ENCODE measurements at places on chromosomes 13 and 19.
A peak's percentile ranks its signal among the peaks of the same experiment; 100 is the strongest.

GRCh38 chr13:75305059-75305458 lies 176.9 kb downstream of the TBC1D4 start:
- DNase-seq: no peak

DNA sequence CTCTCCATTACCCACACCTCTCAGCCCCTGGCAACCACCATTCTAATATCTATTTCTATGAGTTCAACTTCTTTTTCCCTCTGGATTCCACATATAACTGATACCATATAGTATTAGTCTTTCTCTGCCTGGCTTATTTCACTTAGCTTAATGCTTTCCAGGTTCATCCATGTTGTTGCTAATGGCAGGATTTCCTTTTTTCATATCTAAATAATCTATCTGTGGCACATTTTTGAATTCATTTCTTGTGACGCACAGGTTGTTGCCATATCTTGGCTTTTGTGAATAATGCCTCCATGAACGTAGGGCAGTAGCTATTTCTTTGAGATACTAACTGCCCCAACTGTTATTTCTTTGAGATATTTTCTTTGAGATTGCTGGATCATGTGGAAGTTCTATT lies 235.6 kb downstream of the SPRY2 start:
- DNase-seq: no peak

- no peak for DNase-seq
Measured at GRCh38 chr13:35722458-35723052, 246.1 kb upstream of the MAB21L1 start.

DNA sequence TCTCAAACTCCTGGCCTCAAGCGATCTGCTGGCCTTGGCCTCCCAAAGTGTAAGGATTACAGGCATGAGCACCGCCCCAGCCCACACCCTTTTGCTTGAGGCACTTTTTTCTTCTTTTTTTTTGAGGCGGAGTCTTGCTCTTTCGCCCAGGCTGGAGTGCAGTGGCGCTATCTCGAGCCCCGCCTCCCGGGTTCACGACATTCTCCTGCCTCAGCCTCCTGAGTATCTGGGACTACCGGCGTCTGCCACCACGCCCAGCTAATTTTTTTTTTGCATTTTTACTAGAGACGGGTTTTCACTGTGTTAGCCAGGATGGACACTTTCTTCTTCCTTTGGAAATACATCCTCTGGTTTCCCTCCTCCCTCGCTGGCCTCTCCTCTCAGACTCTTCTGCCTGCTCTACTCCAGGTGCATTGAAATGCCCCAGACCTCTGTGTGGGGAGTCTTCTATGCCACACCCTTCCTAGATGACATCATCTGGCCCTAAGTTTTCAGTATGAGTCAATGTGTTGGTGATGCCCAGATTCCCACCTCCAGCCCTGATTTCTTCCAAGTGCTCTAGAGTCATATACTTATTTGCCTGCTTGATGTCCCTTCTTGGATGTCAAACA lies 20.7 kb upstream of the TPT1 start:
- DNase-seq: no peak

GRCh38 chr13:30750036-30750435 lies 14.7 kb downstream of the ALOX5AP start:
- DNase-seq: no peak

DNA sequence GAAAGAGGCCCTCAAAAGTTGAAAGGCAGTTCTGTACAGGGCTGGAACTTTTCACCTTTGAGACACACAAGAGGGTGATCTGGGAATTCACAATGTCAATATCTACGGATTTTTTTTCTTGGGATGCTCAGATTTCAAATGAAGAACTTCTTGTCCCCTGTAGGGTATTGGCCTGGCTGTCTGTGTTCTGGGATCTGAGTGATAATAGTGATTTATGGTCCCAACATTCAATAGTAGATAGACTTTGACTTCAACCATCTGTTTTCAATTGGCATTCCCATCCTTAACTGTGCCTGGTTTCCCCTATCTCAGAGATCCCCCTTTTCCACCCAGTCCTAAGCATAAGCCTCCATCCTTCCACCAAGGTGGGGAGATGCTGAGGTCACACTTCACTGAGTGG lies 274.1 kb downstream of the COG6 start:
- no peak for DNase-seq

GRCh38 chr19:52535771-52536447 lies 8.4 kb downstream of the ZNF808 start:
- DNase-seq: peak; percentile 90

- no peak for DNase-seq
Measured at GRCh38 chr13:20193162-20193906, 596 bp upstream of the GJB2 start.

GRCh38 chr19:13053761-13054625 lies 48.7 kb downstream of the LYL1 start:
- no peak for DNase-seq

DNA sequence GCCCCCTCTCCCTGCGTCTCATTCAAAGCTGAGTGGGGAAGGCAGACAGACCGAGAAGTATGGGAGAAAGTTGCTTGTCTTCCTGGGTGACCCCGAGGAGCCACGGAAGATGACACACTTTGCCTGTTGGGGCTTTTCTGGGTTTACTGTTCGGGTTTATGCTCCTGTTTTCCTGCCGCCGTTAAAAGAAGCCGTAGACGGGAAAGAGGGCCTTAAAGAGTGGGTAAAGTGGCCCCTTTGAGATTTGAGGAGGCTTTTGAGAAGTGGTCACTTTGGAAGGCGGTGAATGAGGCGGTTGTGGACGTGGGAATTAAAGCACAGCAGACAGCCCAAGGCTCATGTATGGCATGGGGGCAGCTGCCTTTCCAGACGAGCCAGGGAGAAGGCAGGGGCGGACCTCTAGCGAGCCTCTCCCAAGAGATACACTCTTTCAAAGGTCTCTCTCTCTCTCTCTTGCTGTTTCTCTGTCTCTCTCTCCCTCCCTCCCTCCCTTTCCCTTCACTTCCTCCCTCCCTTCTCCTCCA lies 493 bp upstream of the LHFPL6 start:
- no peak for DNase-seq

GRCh38 chr19:18117692-18118378 lies 20.3 kb downstream of the MAST3 start:
- peak; percentile 93 for DNase-seq

DNA sequence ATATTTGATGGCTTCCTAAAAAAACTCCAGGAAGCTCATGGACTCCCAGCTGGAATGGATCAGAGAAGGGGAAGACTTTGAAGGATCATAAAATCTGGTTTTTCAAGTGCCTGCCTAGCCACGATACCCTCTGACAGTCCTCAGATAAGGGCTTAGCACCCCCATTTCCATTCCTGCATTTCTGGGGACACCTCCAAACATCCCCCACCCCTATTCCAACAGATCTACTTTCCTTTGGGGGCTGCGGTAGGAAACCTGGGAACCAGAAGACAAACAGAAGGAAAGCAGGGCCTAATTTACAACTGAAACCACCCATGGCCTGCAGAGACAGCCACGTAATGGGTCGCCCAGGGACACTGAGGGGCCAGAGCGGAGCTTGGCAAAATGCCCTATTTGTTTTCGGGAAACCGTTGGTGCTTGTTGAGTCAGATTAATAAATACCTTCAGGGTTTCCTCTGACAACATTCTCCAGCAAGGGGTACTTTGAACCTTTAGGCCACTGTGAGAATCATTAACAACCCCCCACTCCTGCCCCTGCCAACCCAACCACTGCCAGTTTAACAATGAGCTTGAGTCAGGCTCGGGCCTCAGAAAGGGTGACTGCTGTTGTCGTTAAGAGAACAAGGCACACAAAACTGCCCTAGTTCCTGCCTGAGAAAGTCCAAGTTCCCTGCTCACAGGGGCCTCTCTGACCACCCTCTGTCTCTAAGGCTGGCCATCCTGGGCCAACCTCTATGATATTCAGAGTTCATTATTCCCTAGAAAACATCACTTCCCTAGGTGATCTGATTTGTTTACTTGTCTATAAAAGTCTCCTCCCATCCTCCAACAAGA lies 23.5 kb downstream of the RHPN2 start:
- DNase-seq: no peak

- DNase-seq: no peak
Measured at GRCh38 chr19:48879025-48879637, 6.9 kb downstream of the PPP1R15A start.

DNA sequence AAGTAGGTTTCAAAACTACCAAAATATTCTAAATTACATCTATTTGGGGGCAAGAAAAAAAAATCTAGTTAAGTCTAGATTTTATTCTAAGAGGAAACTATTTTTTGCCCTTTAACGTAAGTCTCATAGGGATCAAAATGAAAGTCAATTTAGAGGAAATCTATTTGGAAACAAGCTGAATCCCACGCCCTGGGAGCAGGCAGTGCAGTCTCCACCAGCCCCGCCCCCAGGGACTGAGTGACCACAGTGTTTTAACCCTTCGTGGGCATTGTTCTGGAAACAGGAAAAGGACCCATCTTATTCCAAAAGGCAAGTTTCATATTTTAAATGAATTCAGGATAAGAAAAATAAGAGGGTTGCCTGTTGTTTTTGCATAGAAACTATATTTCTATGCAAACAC lies 209.7 kb downstream of the SPRY2 start:
- no peak for DNase-seq

GRCh38 chr13:35349052-35349451 lies 127.4 kb downstream of the MAB21L1 start:
- no peak for DNase-seq

GRCh38 chr13:111177081-111177711 lies 62.1 kb downstream of the ARHGEF7 start:
- DNase-seq: no peak

- no peak for DNase-seq
Measured at GRCh38 chr13:95403349-95404140, 102.3 kb upstream of the ABCC4 start.

DNA sequence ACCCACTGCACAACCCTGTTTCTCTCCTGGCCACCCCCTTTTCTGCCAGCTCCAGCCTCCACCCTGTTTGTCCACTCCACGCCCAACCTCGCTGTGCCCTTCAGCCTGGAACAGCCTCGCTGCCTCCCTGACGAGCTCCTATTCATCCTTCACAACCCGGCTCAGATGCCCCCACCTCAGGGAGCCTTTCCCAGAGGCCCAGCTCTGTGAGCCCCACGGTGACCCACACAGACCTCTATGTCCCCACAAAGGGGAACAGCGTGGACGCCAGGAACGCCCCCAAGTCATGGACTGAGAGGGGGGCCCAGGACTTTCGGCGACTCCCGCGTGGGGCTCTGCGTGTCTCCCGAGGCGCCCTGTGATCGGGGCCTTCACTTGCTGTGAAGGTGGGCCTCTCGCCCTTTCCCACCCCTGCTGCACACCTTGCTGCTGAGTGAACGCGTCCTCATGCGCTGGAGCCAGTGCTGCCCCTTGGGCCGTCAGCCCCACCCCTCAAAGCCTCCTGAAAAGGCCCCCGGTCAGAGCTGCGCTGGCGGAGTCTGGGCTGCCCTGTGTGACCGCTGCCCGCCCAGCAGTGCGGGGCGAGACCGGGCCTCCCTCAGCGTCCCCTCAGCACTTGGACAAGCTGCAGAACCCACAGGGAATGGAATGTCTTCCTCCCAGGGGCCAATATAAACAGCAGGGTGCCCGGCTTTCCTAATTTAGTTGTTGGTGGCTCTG lies 40.0 kb downstream of the ADPRHL1 start:
- DNase-seq: no peak

DNA sequence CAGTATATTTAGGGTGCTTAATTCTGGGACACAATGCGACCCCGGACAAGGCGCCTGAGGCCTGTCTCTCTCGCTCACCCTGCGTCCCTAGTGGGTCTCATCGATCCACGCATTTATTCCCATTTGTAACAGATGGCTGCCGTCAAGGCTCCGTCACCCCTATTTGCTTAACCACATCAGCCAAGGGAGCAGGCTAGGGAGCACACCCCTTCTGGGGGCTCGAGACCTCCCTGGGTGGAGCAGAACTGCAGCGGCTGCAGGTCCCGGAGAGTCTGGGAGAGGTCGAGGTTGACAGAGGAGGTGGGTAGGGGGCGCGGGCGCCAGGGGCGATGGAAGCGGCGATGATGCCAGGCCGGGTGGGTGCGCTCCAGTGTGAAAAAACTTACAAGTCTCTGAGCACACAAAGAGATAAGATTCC lies 507 bp downstream of the ALG5 start:
- DNase-seq: no peak

- DNase-seq: no peak
Measured at GRCh38 chr19:53519446-53519845, 18.5 kb upstream of the ZNF331 start.

- no peak for DNase-seq
Measured at GRCh38 chr13:26664876-26665275, 95.7 kb downstream of the GPR12 start.

DNA sequence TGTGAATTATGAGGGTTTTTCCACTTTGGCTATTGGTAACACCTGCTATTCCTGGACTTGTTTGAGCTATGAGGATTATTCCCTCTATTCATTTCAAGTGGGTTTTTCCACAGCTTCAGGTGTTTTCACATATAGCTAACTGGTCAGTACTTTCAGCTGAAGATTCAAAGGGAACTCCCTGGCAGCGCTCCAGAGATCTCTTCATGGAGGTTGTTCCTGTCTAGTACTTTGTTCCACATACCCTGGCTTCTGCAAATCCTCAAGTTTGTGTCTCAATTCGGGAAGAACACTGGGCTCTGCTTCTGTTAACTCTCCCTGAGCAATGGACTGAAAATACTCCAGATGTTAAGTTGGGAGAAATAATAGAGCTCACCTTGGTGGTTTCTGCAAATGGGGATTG lies 5.6 kb upstream of the ZNF607 start:
- DNase-seq: no peak

GRCh38 chr13:75417656-75418055 lies 64.3 kb downstream of the TBC1D4 start:
- no peak for DNase-seq

- DNase-seq: no peak
Measured at GRCh38 chr13:40780822-40781401, 8.5 kb upstream of the SLC25A15 start.

DNA sequence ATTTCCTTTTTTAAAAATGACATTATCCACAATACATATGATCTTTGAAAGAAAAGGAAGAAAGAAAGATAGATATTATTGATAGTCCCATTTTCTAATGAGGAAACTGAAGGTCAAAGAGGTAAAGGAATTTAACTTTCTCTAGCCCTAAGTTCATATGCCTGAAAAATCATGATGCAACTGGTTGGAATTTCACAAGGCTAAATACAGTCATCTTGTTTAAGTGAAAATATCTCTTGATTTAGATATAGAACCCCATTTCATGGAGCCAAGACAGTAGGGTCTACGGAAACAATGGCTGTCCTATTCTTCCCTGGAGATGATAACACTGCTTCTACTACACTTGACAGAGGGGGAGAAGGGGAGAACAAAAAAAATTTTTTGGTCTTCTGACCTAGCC lies 366.2 kb downstream of the DNAJC15 start:
- DNase-seq: no peak

DNA sequence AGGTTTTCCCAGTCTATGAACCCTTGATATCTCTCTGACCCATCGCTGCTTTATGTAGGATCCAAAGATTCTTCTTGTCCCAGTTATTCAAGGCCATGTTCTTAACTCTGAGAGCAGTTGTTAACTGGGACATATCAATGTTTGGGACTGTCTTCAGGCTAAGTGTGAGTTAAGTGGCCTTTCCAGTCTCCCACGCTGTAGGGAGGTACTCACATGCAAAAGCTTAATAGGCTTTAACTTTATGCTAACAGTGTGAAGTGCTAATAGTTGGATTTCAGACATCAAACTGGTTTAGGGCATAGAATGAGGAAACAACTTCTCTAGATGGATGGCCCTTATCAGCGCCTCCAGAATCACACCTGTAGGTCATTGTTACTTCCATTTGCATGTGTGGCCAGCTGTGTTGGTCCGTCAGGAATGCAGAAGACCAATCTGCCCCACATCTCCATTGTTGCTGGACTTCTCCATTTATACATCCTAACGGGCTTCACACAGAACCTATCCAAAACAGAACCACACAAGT lies 104.7 kb upstream of the MBNL2 start:
- no peak for DNase-seq

- no peak for DNase-seq
Measured at GRCh38 chr19:50204811-50205675, 1.6 kb downstream of the MYH14 start.
